ENCODE measurements at places on chromosomes 13 and 19.

- DNase-seq: no peak
Observed at GRCh38 chr13:93853912-93854311, 625.6 kb downstream of the DCT start.

DNA sequence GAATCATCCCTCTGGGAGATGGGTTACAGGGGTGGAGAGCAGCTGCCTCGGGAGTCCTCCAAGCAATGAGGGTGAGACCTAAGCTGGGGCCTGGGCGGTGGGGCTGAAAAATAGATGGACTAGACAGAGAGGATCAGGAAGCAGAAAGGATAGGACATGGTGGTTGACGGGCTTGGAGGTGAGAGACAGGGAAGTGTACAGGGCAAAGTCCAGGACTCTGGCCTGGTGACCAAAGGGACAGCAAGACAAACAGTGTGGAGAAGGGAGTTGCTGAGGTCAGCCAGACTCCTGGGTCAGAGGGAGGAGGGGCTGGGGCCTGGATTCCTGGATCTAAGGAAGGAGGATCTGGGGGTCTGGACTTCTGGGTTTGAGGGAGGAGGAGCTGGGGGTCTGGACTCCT is 5.5 kb downstream of the PHLDB3 start:
- no peak for DNase-seq

GRCh38 chr19:46221981-46222610 is 7.4 kb upstream of the IGFL1 start:
- DNase-seq: no peak

DNA sequence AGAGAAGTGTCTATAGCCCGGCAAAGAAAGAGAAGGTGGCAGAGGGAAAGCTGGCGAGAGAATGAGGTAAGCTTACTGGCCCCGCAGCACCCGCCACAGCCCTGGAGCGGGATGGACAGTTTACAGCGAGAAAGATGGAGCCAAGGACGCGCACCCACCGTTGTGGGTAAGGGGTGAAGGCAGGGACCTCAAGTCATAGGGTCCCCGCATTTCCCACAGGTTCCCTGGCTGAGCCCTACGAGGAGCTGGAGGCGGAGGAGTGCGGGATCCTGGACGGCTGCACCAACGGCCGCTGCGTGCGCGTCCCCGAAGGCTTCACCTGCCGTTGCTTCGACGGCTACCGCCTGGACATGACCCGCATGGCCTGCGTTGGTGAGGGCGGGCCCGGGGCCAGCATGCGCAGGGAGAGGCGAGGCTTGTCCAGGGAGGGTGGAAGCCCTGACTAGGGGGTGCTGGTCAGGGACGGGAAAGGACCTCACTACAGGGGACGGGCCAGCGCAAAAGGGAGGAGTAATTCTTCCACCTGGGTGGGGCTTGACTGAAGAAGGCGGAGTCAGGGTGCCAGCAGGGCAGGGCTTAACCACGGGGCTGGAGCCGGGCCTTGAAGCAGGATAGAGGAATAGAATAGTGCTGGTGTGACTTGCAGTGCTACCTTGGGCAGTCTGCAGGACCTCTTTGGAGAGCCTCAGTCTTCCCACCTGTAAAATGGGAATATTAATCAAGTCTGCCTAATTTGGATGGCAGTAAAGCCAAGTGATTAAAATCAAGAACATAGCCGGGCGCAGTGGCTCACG is 26.5 kb downstream of the LTBP4 start:
- no peak for DNase-seq

DNA sequence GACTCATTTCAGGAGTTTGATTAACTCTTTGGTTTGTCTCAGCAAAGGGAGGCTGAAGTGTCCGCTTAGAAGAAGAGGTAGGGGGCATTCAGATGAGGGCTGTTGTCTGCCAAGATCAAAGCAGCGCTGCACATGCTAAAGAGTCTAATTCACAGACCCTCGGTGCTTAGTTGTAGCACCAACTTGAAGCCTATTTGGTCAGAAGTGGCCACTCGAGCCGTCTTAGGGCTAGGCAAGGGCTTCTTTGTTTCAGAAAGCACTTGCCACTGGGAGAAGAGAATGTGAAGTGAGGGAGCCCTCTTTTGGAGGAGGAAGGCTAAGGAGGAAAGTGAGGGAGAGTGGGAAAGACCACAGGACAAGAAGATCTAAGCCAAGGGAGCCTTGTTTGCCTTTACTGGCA is 313.4 kb upstream of the TMTC4 start:
- DNase-seq: no peak

GRCh38 chr13:38647312-38647711 is 39.6 kb upstream of the FREM2 start:
- DNase-seq: no peak

DNA sequence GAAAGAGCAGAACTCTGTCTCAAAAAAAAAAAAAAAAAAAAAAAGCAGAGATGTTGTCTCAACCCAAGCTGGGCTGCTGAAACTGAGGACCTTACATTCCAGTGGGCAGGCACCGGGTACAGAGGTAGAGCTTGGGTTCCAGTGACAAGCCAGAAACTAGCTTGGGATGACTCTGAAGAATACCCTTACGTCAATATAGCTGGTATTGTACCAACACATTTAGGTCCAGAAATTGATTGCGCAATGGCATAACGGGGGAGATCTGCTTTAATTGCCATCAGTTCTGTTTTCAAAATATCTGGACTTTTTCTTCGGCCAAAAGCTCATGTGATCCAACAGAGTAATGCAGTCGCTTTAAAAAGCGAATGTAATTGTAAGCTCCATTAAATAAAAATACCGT is 103.1 kb upstream of the UBL3 start:
- no peak for DNase-seq

- no peak for DNase-seq
Observed at GRCh38 chr13:98347756-98348155, 170.7 kb upstream of the RNF113B start.

DNA sequence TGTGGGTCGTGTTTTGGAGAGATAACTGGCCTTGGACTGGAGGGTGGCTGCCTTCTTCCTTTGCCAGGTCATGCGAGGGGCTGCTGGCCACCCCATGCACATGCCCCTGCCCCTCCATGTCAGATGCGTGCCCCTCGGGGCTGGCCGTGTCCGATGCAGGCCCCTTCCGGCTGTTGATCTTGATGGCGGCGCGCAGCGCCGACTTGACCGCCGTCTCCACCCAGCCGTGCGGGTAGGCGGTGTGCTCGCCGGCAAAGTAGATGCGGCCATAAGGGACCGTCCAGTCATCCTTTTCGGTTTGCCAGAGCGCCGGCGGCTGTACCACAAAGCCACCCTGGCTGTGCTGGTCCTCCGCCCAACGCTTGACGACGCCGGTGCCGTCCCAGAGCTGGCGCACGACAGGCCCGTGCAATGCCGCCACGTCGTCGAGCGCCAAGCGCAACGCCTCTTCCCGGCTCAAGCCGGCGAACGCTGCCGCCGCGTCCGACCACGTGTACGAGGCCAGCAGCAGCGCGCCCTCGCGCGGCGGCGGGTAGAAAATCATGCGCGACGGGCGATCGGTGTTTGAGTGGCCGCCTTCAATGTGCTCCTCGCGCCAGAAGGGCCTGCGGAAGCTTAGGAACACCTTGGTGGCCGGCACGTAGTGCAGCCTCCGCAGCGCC is 6.9 kb downstream of the IL4I1 start:
- DNase-seq: no peak

GRCh38 chr19:10508707-10509106 is 5.6 kb upstream of the KEAP1 start:
- no peak for DNase-seq

DNA sequence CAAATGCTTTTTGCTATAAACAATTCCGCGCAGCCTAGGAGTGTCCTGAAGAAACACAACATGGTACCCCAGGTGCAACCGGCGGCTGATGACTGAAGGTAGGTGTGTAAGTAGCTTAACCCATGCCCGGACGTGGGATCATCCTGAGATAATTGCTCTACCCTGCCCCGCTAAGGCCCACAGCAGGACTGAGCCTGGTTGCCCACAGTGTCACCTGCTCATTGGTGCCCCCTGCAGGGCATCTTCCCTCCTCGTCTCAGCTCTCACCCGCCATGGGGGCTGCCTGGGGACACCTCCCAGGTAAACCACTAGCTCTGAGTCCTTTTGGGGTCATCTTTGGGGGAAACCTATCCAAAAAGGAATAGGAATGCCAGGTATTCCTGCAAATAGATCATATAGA is 22.3 kb downstream of the TMEM161A start:
- no peak for DNase-seq

- DNase-seq: no peak
Observed at GRCh38 chr13:41961466-41961760, 504 bp upstream of the VWA8 start.

DNA sequence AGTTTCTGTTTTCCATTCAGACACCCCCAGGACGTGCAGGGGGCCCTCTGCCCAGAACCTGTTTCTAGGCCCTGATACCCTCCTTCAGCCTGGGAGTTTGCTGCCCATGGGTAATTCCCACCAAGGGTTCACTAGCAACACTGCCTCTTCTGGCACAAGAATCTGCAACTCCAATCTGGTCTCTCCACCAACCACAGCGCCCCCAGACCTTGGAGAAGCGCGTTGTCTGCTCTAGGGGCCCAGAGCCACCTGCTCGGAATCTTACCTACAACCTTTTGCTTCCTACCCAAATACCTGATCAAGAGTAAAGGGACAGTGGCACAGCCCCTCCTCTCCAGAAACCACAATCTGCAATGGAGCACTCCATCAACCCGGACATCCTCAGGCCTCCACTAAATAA is 763 bp downstream of the ZNF180 start:
- DNase-seq: no peak

DNA sequence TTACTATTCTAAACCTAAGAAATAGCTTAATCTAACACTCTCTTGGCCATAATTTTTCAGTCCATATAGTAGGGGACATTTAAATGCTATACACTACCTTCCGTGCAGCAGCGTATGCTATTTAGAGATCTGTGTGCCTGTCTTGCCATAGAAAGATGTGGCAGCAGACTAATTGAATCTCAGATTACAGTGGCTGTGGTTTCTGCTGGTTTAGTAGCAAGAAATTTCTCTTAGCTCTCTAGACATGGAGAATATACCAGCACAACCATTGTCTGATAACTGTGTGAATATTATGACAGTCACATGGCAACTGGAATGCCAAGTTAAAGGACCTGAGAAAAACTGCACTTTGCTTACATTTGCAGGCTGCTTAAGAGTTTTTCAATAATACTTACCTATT is 672.4 kb upstream of the MIR17HG start:
- DNase-seq: no peak

DNA sequence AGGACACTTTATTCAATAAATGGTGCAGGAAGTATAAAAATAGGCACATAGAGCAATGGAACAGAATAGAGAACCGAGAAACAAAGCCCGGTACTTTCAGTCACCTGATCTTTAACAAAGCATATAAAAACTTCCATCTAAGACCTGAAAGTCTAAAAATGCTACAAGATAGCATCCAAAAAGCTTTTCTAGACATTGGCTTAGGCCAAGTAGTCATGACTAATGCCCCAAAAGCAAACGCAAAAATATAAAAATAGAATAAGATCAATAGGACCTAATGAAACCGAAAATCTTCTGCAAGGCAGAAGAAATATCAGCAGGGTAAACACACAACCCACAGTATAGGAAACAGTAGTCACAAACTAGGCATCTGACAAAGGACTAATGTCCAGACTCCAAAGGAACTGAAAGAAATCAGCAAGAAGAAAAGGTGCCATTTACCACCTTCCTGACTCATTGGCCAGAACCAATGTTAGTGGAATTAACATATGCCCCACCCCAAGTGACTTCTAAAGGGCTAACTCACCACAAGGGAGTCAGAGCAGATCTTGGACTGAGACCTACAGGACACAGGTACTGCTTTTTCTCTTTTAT is 40.8 kb upstream of the CEACAM21 start:
- DNase-seq: no peak

DNA sequence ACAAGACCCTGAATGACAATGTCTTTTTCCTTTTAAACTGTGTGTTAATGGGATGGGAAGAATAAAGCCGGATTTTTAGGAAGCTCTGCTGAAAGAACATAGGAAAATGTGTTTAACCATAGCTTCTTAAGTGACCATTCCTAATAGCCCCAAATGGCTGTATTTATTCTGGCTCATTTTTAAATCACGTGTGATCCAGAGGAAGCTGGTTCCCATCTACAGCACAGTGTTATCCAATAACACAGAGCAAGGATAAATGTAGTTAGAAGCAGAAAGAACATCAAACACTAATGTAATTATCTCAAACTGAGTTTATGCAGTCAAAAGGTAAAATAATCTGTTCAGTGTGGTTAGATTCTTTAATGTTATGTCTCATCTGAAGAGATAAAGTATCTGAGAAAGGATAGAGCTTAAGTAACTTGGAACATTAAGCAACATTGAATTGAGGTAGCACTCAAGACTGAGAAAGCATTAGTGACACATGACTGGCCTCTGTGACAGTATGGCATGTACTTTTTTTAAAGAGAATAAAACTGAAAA is 853.3 kb downstream of the GPC5 start:
- DNase-seq: no peak

DNA sequence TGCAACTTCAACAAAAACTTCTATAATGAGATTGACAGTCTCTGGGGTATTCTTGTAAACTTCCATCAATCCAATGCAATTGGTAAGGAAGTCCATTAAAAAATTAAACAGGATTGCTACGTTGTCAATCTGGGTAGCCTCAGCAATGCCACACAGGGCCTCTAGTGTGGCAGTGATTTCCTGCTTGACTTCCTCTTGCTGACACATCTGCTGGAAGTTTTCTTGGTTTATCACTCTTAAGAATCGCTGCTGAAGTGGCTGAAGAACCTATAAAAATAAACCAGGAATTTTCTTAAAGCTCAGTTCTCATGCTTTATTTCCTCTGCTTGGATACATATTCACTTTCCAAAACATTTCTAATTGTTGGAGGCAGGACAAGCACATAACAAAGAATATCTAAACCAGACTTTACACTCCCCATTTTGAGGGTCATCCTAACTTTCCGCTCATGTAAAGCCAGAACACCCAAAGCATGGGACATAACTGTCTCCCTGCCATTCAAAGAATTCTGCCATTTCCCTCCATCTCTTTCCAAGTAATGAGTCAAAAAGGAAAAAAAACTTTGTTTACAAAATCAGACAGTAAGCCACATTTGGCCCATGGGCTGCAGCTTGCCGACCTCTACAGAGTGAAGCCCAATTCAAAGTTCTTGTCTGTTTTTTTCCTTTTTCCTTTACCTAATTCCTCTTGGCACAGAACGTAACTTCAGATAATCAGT is 23.2 kb upstream of the EEF1AKMT1 start:
- DNase-seq: no peak

DNA sequence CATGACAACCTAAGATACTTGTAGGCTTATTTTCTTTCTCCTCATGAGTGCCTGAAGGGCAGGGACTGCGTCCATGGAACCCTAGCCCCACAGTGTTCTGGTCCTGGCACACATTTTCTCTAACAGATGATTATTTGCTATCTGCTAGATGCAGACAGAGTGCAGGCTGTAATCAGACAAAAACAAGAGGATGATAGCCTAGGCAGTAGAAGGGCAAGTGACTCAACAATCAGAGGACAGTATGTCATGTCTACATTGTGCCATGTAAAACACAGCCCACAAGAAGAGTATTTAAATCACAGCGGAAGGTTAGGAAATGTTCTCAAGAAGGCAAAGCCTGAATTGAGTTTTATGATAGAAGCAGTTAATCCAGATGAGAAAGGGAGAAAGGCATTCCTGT is 29.3 kb downstream of the MIPEP start:
- no peak for DNase-seq
